Activated CD4-positive, alpha-beta T cell treated with anti-CD3 and anti-CD28 coated beads, Interleukin-2, amount 10 ng/mL, durations not matched to agents 7 days and 5 days (primary cell): ENCODE measurements at places on chromosomes 7 and 10. TPM values are rescaled to one million over a fixed set of nuclear protein-coding genes. Genes with fewer than 3 reads are reported as not detected.

- no peaks in the 10 kb centered on the region for H3K4me1 ChIP-seq
- DNase-seq, result no peak
- no peaks in the 10 kb centered on the region for H3K27me3 ChIP-seq
- H3K4me3 ChIP-seq, result no peak overlapping the region
- no peak overlapping the region for H3K27ac ChIP-seq
Observed at GRCh38 chr7:81803267-81803666, 33.4 kb upstream of the HGF start.

DNA sequence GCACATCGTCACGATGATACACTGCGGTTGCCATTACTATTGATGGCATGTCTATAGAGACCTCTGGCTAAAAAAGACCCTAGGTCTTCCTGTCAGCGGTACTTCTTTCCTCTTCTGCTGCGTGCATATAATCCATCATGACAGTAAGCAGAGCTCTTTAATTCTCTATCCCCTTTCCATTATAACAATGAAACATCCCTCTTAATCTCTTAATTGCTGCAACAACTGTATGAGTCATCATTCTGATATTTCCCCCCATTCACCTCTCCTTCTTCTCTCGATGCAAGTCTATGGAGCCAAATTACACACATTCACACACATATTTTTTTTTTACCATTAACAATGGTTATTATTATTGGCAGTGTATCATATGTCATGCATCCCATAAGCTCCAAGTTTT is 45.2 kb upstream of the AKR1E2 start:
- no peak overlapping the region for H3K27ac ChIP-seq
- H3K4me1 ChIP-seq, result no peaks in the 10 kb centered on the region
- no peak overlapping the region for H3K4me3 ChIP-seq
- no peaks in the 10 kb centered on the region for H3K36me3 ChIP-seq

- peaks cover 31% of the 10 kb centered on the region for H3K27me3 ChIP-seq
- H3K36me3 ChIP-seq, result no peaks in the 10 kb centered on the region
- peak overlapping the region; percentile 50 for H3K27ac ChIP-seq
- H3K4me3 ChIP-seq, result peak overlapping the region; percentile 78
Observed at GRCh38 chr10:132306864-132307751, 642 bp downstream of the STK32C start.

- peaks cover 41% of the 10 kb centered on the region for H3K36me3 ChIP-seq
- H3K4me1 ChIP-seq, result peaks cover 21% of the 10 kb centered on the region
- H3K4me3 ChIP-seq, result no peak overlapping the region
- no peak overlapping the region for H3K27ac ChIP-seq
- H3K27me3 ChIP-seq, result no peaks in the 10 kb centered on the region
Observed at GRCh38 chr7:155721056-155721455, 76.6 kb downstream of the RBM33 start.

DNA sequence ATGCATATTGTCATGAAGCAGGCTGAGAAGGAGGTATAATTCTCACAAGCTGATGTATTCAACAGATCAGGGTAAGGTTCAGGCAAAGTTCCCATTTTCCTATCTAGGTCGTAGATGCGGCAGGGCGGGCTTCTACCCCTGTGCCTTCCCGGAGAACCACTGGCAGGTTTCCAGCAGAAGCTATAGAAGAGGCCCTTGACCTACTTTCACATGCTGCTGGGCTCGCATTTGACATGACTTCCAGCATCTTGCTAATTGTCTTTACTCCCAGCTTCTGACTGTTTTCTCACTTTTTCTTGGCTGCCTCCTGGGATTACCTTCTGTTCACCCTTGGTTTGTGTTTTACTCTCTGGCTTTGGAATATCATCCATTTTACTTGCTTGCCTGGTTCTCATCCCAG is 32.6 kb upstream of the ORC5 start:
- no peak for DNase-seq
- H3K4me1 ChIP-seq, result no peaks in the 10 kb centered on the region
- H3K27me3 ChIP-seq, result peaks cover 29% of the 10 kb centered on the region

UCN3 gene
- total RNA-seq, result not detected

DNA sequence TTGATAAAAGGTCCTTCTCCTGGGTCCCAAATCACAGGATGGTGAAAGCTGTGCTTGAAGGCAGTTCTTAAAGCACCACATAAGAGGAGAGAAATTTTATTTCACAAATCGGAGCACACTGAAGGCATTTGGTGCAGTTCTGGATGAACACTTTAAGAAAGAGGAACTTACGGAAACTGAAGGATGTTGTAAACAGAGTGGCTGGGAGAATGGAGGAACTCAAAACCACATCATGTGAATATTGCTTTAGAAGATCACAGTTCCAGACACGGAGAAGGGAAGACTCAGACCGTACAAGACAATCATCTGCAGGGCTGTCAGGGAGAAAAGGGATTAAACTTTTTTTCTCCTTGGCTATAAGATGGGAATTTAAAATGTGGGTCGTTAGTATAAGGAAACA is 9.0 kb upstream of the GPR141 start:
- H3K4me1 ChIP-seq, result no peaks in the 10 kb centered on the region
- no peak for DNase-seq
- no peak overlapping the region for H3K27ac ChIP-seq
- no peak overlapping the region for H3K4me3 ChIP-seq
- H3K27me3 ChIP-seq, result peaks cover 42% of the 10 kb centered on the region

- no peak overlapping the region for H3K4me3 ChIP-seq
- H3K36me3 ChIP-seq, result no peaks in the 10 kb centered on the region
- peaks cover 12% of the 10 kb centered on the region for H3K27me3 ChIP-seq
- no peak overlapping the region for H3K27ac ChIP-seq
Observed at GRCh38 chr7:128904381-128905197, 5.9 kb downstream of the KCP start.

GRCh38 chr7:2513702-2514101 is 5.9 kb upstream of the LFNG start:
- H3K4me3 ChIP-seq, result no peak overlapping the region
- peaks cover 54% of the 10 kb centered on the region for H3K4me1 ChIP-seq
- no peak overlapping the region for H3K27ac ChIP-seq
- no peaks in the 10 kb centered on the region for H3K36me3 ChIP-seq
- H3K27me3 ChIP-seq, result no peaks in the 10 kb centered on the region

- peaks cover 3% of the 10 kb centered on the region for H3K4me1 ChIP-seq
- no peak within 1 kb of the TSS for H3K27ac ChIP-seq
- no peaks in the 10 kb centered on the region for H3K36me3 ChIP-seq
Observed at GRCh38 chr10:116742367-116743265, at the start of gene HSPA12A. Gene HSPA12A (minus strand): TSS chr10:116742566. CDS start chr10:116742469, 97 bp downstream.

- H3K36me3 ChIP-seq, result peaks cover 9% of the 10 kb centered on the region
- H3K4me3 ChIP-seq, result no peak overlapping the region
- no peak overlapping the region for H3K27ac ChIP-seq
- H3K4me1 ChIP-seq, result no peaks in the 10 kb centered on the region
Observed at GRCh38 chr10:43482319-43483078, 45.6 kb downstream of the ZNF487 start.

- no peak overlapping the region for H3K27ac ChIP-seq
- no peaks in the 10 kb centered on the region for H3K4me1 ChIP-seq
- no peak for DNase-seq
- H3K36me3 ChIP-seq, result no peaks in the 10 kb centered on the region
Observed at GRCh38 chr10:9547936-9548904, 1469.5 kb upstream of the CELF2 start.

DNA sequence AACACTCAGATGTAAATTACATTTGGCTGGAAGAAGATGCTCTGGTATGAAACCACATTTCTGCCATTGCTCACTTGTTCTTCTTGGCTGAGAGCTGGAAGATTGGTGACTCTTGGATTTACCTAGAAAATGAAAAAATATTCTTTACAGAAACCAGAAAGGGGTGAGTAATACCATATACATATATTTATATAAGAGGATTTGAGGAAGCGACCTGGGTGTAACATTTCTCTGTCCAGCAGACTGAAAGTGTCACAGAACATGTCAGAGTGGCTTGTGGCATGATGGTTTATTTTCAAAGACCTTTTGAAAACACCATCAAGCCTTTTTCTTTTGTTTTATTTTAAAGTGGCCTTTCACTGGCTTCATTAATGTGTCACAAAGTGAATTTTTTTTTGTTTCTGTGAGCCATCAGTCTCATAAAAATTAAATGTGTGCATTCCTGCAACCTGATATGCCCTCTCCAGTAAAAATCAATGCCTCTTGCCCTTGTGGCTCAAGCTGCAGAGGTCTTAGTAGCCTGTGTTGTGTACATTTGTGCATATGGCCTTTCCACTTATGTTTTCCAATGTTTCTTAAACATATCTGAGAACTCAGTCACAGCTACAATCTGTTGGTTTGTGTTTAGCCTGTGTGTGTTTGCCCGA is 23.5 kb downstream of the CREB5 start:
- no peaks in the 10 kb centered on the region for H3K36me3 ChIP-seq
- no peak overlapping the region for H3K4me3 ChIP-seq
- H3K27me3 ChIP-seq, result peaks cover 52% of the 10 kb centered on the region
- H3K4me1 ChIP-seq, result no peaks in the 10 kb centered on the region

MYO3A gene
- not detected for total RNA-seq

GRCh38 chr7:7884855-7885254 is 83.7 kb upstream of the GLCCI1 start:
- H3K4me3 ChIP-seq, result no peak overlapping the region
- no peak for DNase-seq
- no peaks in the 10 kb centered on the region for H3K27me3 ChIP-seq
- H3K27ac ChIP-seq, result no peak overlapping the region
- no peaks in the 10 kb centered on the region for H3K4me1 ChIP-seq

GRCh38 chr7:95718577-95719410 is 53.6 kb upstream of the DYNC1I1 start:
- H3K27ac ChIP-seq, result no peak overlapping the region
- DNase-seq, result no peak
- H3K27me3 ChIP-seq, result peaks cover 10% of the 10 kb centered on the region
- no peaks in the 10 kb centered on the region for H3K36me3 ChIP-seq
- H3K4me1 ChIP-seq, result no peaks in the 10 kb centered on the region
- no peak overlapping the region for H3K4me3 ChIP-seq

MEST gene
- 1.2 TPM for total RNA-seq

- H3K4me3 ChIP-seq, result no peak overlapping the region
- no peaks in the 10 kb centered on the region for H3K36me3 ChIP-seq
- no peak overlapping the region for H3K27ac ChIP-seq
Observed at GRCh38 chr10:112265745-112266144, 17.5 kb upstream of the TECTB start.

GRCh38 chr10:70829543-70829942 is 13.8 kb downstream of the SGPL1 start:
- peaks cover 8% of the 10 kb centered on the region for H3K36me3 ChIP-seq
- H3K4me3 ChIP-seq, result no peak overlapping the region
- DNase-seq, result no peak

KAZALD1 gene
- 0.55 TPM for total RNA-seq

DNA sequence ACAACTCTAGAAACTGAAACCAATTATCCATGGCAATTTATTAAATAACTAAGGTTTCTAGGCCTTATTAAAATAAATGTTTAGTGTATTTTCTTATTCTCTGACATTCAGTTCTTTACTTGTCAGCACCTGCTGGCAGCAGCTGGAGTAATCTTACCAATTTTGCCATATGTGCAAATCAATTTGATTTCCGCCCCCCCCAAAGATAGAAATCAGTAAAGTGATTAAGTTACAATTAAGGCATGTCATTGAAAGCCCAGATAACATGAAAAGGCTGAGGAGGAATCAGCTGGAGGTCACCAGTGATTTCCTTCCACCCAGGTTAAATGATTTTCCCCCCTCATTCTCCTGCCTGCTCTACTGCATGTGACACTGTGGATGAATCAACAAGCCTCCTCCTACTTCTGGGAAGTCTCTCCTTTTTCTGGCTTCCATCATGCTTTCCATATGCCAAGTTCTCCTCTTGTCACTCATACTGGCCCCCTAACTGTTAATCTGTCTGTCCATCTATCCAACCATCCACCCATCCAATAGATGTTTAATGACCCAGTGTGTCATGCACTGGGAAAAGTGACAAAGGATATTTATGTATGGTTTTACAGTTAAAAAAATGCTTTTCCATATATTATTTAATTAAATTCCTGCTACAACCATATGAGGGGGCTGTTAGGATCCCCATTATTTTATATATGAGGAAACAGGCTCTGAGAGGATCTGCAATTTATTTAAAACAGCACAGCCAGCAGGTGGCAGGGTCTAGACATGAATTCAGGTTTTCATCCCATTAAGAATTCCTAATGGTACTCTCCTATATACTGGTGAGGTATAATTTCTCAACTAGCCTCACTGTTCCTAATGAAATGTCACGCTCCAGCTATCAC is 116.5 kb downstream of the ATXN7L1 start:
- H3K27me3 ChIP-seq, result peaks cover 2% of the 10 kb centered on the region
- peaks cover 2% of the 10 kb centered on the region for H3K36me3 ChIP-seq
- H3K4me3 ChIP-seq, result no peak overlapping the region
- peak; percentile 19 for DNase-seq

DNA sequence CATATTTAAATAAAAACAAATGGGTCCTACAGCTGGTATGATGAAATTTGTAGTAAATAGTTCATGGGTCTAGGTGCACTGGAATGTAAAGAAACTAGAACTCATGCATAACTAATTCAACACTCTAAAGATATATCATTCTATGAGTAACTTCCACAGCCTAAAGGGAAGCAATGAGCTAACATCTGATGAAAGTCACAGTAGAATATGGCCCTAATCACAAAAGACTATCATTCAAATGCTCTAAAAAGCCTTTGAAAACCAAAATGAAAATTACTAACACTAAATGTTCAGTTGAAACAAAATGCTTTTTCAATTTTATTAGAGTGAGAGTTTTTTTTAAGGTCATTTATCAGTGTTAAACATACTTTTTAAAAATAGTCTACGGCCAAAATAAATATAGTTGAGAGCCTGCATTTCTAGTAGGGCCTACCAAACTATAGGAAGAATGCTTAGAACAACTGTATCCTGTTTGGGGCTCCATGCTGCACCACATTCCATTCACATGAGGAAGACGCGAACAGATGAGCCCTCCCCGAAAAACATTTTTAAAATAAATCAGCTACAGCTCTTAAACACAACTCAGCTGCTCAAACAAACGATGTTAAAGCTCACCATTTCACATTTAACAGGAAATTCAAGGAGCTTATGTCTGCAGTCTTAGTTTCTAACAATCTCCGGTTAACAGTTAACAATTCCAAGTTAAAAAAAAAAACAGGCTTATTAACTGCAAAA is 134.5 kb downstream of the NRBF2 start:
- DNase-seq, result peak; percentile 14
- peaks cover 10% of the 10 kb centered on the region for H3K36me3 ChIP-seq
- H3K27ac ChIP-seq, result peak overlapping the region; percentile 99
- peak overlapping the region; percentile 91 for H3K4me3 ChIP-seq

DNA sequence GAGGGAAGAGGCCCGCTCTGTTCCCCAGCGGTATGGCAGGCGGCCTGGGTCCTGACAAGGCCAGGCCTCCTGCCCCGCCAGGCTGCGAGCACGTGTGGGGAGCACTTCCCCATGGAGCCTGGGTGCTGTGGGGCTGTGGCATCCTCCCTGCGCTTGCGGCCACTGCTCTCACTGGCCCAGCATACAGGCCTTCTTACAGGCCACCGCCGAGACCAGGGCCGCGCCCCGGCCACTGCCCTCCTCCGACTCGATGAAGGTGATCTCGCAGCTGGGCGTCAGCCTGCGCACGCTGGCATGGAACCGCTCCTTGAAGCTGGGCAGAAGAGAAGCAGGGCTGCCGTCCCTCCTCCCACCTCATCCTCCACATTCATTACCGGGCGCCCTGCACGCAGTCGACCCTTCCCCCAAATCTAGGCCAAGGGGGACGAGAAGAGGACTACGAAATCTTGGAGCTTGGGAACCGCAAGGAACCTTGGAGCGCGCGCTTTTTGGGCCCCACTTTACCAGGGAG is 3.9 kb upstream of the MYL7 start:
- no peak for DNase-seq
- peak overlapping the region; percentile 10 for H3K4me3 ChIP-seq
- no peaks in the 10 kb centered on the region for H3K36me3 ChIP-seq
